ENCODE measurements at places on chromosomes 2 and 18.

DNA sequence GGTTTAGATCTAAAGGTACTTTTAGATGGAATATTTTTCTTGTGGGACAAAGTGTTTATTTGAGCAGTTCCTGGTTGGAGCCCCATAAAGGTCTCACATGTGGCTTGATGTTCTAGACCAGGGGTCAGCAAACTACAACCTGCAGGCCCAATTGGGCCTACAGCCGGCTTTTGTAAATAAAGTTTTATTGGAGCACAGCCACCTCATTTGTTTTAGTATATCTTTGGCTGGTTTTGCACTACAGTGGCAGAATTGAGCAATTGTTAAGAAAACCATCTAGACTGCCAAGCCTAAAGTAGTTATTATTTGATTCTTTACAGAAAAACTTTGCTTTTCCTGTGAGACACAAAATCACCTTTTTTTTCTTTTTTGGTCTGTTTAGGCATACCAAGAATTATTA lies 41.6 kb downstream of the NDC80 start:
- no peak for DNase-seq

DNA sequence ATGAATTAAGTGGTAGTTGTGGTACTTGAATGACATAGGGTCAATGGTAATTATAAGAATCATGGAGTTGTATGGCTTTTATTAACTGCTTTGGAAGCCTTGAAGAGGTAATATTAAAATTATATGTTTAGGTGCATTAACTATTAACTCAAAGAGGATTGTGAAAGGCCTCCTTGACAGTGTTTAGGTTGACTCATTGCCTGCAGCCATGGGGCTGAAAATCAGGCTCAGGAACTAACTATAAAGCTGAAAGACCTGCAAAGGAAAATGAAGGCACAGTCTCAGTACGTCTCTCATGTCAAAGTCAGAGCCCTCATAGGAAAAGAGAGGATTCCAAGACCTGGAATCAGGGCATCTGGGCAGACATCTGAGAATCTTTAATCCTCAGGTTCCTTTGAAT lies 31.0 kb downstream of the CACNB4 start:
- no peak for DNase-seq

DNA sequence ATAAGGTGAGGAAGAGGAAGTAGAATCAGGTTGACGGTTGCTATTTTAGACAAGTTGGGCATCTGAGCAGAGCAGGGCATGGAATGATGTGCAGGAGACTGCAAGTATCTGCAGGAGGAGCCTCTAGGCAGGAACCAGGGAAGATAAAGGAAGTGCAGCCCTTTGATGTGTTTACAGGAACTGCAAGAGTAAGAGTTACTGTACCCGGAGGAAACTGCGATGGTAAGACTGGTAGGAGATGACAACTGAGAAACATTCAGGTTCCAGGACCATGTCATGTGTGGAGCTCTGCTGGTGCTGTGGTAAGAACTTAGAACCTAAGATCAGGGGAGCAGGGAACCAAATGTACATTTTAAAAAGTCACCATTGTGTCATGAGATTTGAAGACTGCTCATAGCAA lies 134.3 kb upstream of the STON1 start:
- no peak for DNase-seq

- no peak for DNase-seq
Observed at GRCh38 chr18:63520053-63520685, 22.0 kb upstream of the SERPINB12 start.

GRCh38 chr2:170404846-170405245 lies 226.9 kb downstream of the MYO3B start:
- DNase-seq, result no peak
